NCI-H1092 (cell line): ENCODE measurements at places on chromosomes 13 and 19.

GRCh38 chr13:58151452-58151851 lies 519.9 kb downstream of the PCDH17 start:
- DNase-seq, result no peak

DNA sequence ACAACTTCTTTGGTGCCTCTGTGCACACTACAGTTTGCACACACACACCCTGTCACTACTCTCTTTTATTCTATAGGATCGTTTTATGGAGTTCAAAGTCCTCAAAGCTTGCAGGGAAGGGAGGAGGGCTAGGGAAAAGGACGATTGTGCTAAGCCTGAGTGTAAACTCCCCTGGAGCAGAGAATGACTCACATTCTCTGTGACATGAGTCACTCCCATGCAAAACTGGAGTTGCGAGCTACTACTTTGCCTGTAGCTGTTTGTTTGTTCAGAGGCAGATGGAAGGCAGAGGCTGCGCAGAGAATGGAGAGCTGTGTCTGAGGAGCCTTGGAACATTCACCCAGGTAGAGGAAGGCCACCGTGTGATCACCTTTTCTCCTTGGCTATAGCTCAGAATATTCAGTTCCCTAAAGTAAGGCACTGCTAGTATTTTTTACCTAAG lies 80.5 kb upstream of the MBNL2 start:
- no peak for DNase-seq

GRCh38 chr13:49956131-49956530 lies 20.0 kb upstream of the SPRYD7 start:
- DNase-seq, result no peak

DNA sequence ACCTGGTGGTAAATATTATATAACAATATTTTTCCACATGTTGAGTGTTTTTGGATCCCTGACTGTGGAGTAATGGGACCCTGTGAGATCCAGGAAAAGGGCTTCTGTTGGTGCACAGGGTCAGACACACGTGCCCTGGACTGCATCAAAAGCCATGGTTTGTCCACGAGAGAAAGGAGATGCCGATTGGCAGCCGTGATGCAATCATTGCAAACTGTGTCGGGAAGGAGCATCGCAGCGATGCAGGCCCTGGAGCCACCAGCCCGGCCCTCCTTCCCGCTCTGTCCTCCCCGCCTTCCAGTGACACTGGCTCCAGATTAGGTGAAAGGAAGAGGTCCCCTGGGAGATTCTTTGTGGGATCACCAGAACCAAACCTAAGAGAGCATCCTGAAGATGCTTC lies 9.1 kb downstream of the COL4A2 start:
- no peak for DNase-seq

DNA sequence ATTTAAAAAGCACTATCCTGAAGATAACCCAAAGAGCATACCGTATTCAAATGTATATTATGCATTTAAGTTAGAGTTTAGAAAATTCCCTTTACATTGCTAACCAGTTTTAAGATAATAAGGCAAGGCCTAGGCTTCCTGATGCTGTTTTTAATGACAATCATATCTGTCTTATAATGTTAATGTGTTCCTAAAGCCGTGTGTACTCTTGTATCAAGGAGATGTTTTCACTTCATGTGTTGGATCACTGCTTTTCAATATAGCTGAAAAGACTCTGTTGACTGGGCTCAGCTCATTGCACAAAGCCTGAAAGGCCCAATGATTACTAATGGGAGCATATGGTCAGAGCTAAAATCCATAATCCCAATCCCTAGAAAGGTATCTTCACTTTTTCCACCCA lies 81.6 kb downstream of the DACH1 start:
- no peak for DNase-seq

DNA sequence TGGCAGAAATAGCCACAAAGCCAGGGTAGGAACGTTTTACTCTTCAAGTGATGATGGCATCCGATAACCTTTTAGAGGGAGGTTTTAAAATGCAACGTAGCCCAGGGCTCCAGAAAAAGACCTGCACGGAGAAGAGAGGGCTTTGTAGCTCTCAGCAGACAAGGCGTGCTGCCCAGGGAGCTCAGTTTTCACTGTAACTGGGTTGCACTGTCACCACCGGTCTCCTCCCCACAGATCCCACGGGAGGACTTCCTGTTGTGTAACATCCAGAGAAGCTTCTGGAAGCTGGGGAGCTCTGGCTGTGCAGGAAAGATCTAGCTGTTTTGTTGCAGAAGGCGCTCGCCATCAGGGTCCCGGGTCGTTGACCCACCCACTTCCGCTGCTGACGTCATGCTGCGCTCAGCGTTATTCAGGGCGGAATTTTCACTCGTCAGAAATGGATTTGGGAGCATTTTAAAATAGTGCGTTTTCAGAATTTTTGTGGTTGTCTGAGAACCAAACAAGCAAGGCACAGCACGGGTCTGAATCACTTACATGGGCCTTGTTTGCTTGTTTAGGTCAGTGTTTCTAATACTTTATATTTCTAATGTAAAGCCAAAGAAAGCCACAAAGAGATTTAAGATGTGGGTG lies 50.8 kb downstream of the ATP11A start:
- no peak for DNase-seq

- DNase-seq, result no peak
These were observed 301.4 kb downstream of the GPC5 start for GRCh38 chr13:91699863-91700262.

DNA sequence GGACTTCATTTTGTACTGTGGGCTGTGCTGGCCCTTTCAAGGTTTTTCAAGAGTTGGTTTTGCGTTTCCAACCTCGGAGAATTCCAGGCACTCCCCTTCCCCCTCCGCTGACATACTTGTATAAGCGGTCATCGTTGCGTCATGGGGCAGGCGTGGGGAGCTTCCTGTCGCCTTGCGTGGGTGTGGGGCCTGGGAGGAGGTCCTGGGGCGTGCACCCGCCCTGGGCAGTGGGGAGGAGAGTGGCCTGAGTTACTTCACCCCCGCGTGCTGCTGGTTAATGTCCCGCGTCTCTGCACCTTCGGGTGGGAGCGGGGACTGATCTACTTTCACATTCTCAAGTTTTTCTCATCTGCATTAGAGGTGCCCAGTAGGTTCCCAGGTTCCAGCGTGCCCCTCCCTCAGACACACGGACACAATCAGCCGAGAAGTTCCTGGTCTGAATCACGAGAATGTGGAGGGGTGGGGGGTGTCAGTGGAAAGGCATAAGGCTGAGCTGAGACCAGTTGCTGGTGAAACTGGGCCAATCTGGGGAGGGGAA lies 4.1 kb downstream of the IER2 start:
- DNase-seq, result no peak

DNA sequence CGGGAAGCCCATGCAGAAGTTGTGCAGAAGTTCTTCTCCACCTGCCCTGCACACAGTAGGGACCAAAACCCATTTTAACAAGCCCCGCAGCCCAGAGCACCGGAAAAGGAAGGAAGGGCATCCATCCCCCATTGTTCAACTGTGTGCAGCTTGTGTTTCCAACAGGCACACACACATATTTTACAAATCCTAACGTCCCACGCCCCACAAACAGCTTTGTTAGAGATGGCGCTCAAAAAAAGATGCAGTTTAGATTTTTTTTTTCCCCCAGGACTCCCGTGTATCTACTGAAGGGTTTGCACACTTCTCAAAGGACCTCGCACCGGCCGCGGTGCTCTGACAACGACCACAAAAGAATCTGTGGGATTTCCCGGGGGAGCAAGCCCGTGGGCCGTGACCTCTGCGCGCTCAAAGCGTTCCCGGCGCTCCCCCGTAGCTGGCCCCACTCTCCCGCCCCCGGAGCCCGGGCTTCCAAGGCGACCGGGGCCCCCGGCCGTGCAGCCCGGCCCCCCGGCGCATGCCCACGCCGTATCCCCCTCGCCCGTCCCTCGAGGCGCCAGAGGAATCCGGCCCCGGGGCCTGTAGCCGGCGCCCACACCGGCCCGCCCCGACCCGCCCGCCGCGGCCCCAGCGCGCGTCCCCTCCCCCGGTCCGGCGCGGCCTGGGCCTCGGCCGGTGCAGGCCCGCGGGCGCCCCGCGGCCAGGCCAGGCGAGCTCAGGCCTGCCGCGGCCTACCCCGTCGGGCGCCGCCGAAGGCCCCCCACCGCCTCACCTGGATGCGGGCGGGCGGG lies 523 bp downstream of the ELAVL1 start:
- no peak for DNase-seq

DNA sequence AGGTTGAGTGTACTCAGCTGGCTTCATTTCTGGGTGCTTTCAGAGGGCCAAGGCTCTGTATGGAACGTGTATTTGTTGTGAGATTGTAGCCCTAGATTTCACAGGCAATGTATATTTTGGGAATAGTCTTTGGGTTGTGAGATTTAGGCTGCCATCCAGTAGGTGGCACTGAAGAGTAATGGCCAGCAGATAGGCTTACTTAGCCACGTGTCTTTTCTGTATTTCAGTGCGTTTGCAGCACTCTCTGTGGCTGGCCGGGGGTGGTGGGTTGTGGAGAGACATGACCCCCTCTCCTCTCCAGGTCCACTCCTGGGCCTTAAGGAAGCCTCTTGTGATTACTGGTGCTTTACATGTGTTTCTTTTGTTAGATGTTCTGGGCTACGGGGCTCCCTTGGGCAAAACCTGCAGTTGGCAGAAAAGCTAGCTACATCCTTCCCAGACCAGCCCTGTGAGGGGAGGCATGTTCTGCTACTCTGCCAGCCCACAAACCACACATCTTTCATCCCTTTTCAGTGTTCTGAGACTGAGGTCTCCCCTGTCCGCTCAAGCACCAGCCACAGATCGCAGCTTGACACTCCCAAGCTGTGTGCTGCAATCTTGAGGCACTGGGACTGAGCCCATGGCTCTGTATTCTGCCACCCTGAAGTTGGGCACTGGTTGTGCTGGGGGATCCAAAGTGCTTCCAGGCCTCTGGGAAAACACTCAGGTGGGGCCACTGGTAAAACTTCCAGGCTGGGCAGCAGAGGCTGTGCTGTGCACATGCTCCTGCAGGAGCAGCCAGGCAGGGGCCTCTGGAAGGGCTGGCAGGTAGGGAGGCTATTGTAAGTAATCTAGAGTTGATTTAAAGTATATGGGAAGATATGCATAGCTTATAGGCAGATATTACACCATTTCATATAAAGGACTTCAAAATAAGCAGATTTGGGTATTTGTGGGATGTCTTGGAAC lies 1096.8 kb upstream of the PCDH20 start:
- DNase-seq, result peak; percentile 47

DNA sequence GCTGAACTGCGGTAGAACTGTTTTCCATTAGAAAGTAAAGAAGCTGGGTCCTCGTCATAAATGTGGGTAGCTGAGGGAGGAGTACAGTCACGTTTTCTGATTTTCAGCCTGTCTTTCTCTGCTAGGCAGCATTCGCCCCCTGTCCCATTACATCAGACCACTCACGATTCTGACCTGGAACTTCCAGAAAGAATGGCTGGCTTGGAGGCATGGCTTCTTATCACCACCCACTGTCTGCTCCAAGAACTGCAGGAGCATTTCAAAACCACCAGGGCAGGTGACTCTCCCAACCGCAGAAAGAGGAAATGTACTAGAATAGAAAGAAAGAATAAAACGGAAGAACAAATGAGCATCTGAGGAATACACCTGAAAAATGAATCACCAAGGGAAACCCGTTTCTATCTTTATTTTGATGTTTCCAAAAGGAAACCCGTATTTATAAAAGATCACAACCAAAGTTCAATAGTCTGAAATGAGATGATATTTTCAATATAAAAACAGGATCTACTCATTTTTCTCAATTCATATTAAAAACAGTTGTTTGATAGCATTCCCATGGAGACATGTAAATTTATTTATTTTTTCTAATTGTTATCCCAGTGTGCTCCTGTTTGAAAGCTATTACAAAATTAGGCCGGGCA lies 22.1 kb upstream of the POMP start:
- peak; percentile 21 for DNase-seq

DNA sequence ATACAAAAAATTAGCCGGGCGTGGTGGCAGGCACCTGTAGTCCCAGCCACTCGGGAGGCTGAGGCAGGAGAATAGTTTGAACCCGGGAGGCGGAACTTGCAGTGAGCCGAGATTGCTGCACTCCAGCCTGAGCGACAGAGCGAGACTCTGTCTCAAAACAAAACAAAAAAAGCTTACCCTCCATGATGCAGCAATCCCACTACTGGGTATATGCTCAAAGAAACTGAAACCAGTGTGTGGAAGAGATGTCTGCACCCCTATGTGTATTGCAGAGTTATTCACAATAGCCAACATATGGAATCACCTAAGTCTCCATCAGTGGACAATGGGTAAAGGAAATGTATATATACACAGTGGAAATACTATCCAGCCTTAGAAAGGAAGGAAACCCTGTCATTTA lies 19.6 kb upstream of the TTYH1 start:
- no peak for DNase-seq

GRCh38 chr13:24450530-24450929 lies 62.0 kb downstream of the PARP4 start:
- DNase-seq, result no peak

DNA sequence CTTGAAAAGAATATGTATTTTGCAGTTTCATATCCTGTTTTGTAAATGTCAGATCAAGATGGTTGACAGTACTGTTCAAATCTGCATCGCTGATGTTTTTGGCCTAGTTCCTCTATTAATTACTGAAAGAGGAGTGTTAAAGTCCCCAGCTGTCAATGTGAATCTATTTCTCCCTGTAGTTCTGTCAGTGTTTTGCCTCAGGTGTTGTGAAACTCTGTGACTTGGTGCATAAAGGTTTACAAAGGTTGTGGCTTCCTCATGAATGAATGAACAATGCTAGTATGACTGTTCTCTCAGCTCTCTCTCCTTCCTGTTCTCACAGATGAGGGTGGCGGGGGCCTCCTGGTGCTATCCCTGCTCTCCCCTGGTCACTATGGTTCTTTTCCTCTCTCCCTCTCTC lies 142.4 kb downstream of the MYCBP2 start:
- DNase-seq, result no peak

- DNase-seq, result no peak
These were observed 530 bp downstream of the MAU2 start for GRCh38 chr19:19321141-19321577.

DNA sequence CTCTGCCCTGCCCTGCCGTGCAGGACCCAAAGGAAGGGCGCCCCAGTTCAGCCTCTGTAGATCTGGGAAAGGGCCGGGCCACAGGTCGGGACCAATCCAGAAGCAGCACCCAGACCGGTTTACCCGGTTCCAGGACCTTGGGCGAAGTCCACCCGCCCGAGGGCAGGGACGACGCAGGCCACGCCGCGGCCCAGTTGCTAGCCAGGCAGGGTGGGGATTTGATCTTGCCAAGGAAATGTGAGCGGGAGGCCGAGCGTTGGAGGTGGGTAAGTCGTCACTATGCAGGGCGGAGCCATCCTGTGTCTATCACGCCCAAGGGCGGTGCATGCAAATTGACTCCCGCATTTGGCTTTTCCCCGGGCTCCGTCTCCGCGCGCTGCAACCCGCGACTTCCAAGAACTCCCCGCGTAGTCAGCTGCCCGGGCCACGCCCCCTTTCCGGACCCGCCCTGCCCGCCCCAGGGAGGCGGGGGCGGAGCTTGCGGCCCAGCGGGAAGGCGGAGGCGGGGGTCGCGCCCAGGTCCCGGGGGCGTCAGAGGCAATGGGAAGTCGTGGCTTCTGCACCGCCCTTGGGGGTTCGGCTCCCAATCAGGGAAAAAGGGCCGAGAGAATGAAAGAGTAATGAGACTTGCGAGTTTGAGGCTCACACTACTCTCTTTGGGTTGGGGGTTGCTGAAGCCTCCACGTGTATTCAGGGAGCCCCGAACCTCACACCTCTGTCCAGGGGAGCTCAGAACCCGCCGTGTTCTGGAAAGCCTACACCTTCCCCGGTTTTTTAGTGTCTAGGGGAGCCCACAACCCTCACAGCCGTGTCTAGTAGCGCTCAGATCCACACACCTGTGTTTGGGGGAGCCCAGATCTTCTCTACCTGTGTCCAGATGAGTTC lies 12.8 kb downstream of the IER2 start:
- peak; percentile 86 for DNase-seq
